ENCODE measurements at places on chromosomes 4 and X. TPM values are rescaled to one million over a fixed set of nuclear protein-coding genes. Genes with fewer than 3 reads are reported as not detected.
A peak's percentile ranks its signal among the peaks of the same experiment; 100 is the strongest.

DNA sequence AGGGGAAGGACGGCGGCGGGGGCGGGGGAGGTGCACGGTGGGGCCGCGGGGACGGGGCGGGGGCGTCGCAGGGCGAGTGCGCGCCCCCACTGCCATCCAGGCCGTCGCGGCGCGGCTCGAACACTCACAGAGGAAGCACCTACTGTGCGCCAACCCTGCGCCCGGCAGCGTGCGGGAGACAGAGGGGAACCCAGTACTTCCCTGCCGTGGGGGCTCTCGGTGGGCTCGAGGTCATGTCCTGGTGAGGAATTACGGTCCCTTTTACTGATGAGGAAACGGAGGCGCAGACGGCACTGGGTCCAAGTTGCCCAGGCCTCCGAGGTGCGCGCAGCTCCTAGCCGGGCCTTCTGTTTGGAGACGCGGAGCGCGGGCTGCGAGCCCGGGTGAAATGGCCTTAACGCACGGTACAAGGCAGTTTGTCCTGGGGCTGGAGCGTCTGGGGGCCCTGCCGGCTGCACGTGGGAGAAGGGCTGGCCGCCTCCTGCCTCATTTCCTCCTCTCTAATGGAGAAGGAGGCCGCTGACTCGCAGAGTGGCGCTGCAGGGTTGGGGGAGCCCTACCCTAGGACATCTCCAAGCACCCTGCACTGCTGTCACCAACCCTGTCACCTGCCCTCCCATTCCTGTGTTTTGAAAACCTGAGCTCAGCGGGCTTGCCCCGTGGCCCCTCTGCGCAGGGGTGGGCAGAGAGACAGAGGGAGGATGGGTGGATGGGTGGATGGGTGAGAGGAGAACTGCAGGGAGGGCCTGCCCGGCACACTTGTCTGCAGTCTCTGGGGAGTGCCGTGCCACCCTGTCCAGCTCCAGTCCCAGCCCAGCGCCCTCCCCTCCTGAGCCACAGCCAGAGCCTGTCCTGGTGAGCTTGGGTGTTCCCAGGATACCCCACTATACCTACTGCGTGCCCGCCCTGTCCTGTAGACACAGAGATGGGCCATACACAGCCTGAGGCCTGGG is 106.0 kb downstream of the ADRA2C start:
- no peaks in the 10 kb centered on the region for H3K36me3 ChIP-seq
- H3K27me3 ChIP-seq: peaks cover 86% of the 10 kb centered on the region
- DNase-seq: no peak
- H3K4me3 ChIP-seq: no peak overlapping the region
- no peak overlapping the region for H3K27ac ChIP-seq

GRCh38 chr4:4206204-4206603 is 20.5 kb downstream of the OTOP1 start:
- peaks cover 58% of the 10 kb centered on the region for H3K27me3 ChIP-seq
- H3K4me3 ChIP-seq: no peak overlapping the region
- H3K4me1 ChIP-seq: no peaks in the 10 kb centered on the region
- H3K36me3 ChIP-seq: no peaks in the 10 kb centered on the region
- no peak overlapping the region for H3K27ac ChIP-seq

DNA sequence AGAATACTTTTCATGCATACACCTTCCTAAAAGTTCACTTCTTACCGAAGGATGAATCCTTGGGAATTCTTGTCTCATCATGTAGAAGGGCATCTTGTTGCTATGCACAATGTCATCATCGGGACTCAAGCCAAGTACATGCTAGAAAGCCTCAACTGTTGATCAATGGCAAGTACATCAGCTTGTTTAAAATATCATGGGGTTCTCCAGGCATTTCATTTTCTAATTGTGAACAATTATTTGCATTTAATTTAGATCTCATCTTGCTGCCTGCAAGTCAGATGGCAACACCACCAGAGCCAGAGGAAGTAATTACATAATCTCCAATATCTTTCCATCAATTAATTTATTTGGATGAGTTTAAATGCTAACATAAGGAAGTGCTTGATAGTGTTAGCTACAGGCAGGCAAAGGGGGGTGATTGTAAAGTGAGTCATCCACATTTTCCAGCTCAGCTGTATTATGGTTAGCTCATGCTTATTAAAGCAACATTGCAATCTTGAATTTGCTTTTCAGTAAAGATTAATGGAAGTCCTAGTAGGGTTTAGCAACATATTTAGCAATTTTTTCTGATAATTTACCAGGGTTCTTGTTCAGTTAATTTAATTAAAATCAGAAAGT is 356.5 kb downstream of the CBLL2 start:
- no peaks in the 10 kb centered on the region for H3K4me1 ChIP-seq
- no peaks in the 10 kb centered on the region for H3K27me3 ChIP-seq
- no peak for DNase-seq
- H3K4me3 ChIP-seq: no peak overlapping the region
- no peak overlapping the region for H3K27ac ChIP-seq
- H3K36me3 ChIP-seq: no peaks in the 10 kb centered on the region

DNA sequence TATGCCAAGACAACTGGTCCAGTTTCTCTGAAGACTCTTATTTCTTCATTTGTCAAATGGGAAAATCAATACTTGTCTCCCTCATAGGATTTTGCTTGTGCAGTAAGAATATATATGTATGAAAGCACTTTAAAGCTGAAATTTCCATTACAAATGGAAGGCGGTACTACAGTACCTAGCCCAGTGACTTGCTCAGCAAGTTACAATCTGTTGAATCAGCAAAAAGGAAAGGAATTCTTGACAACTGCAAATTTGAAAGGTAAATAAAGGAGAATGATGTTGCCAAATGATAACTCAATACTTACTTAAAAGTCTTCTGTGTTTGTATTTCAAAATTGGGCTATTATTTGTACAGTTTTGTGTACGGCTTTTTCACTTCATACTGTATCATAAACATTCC is 71.1 kb downstream of the PKD2 start:
- peak overlapping the region; percentile 86 for H3K27ac ChIP-seq
- peaks cover 33% of the 10 kb centered on the region for H3K36me3 ChIP-seq
- H3K4me1 ChIP-seq: no peaks in the 10 kb centered on the region
- H3K4me3 ChIP-seq: no peak overlapping the region
- no peaks in the 10 kb centered on the region for H3K27me3 ChIP-seq

- H3K4me3 ChIP-seq: peak overlapping the region; percentile 71
- H3K27me3 ChIP-seq: no peaks in the 10 kb centered on the region
- no peaks in the 10 kb centered on the region for H3K36me3 ChIP-seq
Observed at GRCh38 chr4:985123-985830, 1.6 kb upstream of the IDUA start.

DNA sequence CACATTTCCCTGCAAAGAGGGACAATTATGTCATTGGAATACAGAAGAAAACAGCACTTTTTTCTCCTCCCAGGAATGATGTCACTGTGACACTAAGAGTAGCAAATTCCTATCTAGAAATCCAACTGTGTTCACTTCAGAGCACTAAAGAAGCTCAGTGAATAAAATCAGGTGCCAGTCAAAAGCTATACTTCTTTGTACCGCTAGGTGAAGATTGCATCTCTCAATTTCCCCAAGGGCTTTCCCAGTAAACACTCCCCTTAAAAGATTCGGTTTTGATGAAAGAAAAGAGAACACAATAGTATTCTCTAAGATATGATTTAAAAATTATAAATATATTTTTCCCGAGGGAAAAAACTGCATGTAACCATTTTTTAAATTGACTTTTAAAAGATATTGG is 104.7 kb upstream of the MID1 start:
- no peak overlapping the region for H3K27ac ChIP-seq
- no peak for DNase-seq
- no peaks in the 10 kb centered on the region for H3K36me3 ChIP-seq
- no peaks in the 10 kb centered on the region for H3K4me1 ChIP-seq

- H3K4me1 ChIP-seq: no peaks in the 10 kb centered on the region
- H3K36me3 ChIP-seq: no peaks in the 10 kb centered on the region
- no peak overlapping the region for H3K27ac ChIP-seq
Observed at GRCh38 chrX:50941638-50942037, 31.1 kb downstream of the BMP15 start.

DNA sequence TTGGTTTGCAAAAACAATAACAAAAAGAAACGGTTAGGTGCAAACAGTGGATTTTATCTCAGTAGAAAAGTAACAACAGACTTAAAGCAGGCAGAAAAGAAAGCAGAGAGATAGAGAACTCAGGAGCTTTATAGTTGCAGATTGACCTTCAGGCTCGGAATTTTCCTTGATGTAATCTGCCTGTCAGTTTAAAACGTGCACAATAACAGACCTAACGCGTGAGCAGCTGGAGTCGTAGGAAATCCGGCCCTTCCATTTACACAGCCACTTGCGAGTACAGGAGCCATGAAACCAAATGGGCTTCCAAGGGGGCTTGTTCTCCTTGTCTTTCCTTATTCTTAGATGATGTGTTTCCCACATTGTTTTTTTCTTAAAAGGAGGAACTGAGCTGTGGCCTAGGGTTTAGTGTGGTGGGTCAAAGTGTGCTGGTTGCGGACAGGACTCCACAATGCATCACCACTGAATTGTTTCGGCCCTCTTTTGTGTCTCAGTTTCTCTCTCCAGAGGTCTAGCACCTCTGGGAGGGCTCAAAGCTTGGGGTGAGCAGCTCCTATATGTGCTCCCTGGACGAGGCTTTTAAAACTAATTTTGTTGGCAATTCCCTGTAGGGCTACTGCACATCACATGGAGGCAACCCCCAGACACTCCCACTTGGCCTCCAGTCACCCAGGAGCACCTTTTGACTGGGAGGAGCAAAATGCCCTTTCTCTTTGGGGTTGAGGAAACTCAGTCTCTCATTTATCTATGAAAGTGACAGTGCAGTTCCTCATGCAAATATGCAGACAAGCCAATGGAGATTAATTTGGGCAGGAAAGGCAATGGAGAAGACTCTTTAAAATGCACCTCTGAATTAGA is 13.9 kb upstream of the MPP1 start:
- DNase-seq: no peak
- no peaks in the 10 kb centered on the region for H3K36me3 ChIP-seq
- no peak overlapping the region for H3K27ac ChIP-seq
- H3K4me1 ChIP-seq: no peaks in the 10 kb centered on the region
- no peaks in the 10 kb centered on the region for H3K27me3 ChIP-seq

- H3K27ac ChIP-seq: no peak overlapping the region
- H3K4me1 ChIP-seq: no peaks in the 10 kb centered on the region
- H3K36me3 ChIP-seq: peaks cover 20% of the 10 kb centered on the region
- H3K4me3 ChIP-seq: no peak overlapping the region
- DNase-seq: no peak
- no peaks in the 10 kb centered on the region for H3K27me3 ChIP-seq
Observed at GRCh38 chrX:288561-288991, 7.4 kb downstream of the PLCXD1 start.

DNA sequence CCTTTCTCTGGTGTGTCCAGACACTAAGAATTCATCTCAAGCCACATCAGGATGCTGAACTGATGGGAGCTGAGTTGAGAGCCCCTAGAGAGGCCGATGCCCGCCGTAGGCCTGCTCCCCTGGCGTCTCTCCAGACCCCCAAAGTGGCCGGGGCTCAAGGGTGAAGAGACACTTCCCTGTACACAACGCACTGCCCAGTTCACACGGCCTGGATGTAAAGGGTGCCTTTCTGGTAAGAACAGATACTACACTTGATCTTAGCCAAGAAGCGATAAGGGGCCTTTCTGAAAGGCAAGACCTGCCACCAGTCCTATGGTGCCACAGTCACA is 5.1 kb upstream of the TREX2 start:
- H3K36me3 ChIP-seq: peaks cover 4% of the 10 kb centered on the region
- H3K27ac ChIP-seq: no peak overlapping the region
- H3K4me3 ChIP-seq: no peak overlapping the region
- H3K4me1 ChIP-seq: no peaks in the 10 kb centered on the region
- no peaks in the 10 kb centered on the region for H3K27me3 ChIP-seq
- DNase-seq: no peak

GRCh38 chr4:173252024-173252935 is 81.9 kb downstream of the HMGB2 start:
- no peaks in the 10 kb centered on the region for H3K27me3 ChIP-seq
- H3K4me1 ChIP-seq: peaks cover 16% of the 10 kb centered on the region
- H3K27ac ChIP-seq: peak overlapping the region; percentile 15

- no peak overlapping the region for H3K27ac ChIP-seq
- H3K4me3 ChIP-seq: no peak overlapping the region
Observed at GRCh38 chr4:13515268-13515667, 29.0 kb downstream of the NKX3-2 start.

DNA sequence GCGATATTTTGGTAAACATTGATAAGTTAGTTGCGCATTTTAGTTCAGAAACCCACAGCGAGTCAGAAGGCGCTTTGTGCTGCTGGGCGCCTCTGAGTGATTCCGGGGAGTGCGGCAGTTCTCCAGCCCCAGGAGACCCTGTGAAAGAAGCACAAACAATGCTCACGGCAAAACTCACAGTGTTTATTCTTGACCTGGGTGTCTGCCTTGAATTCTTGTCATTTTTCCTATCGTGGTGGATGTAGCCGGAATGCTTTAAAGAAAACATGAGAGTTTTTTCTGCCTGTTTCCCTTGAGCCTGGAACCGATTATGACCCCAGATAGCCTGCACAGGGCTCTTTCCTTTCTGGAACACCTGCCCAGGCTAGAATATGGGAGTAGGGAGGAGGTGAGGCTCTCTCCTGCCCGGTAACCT is 6.7 kb downstream of the TBL1X start:
- peak overlapping the region; percentile 80 for H3K27ac ChIP-seq
- peaks cover 24% of the 10 kb centered on the region for H3K36me3 ChIP-seq
- no peak for DNase-seq
- no peaks in the 10 kb centered on the region for H3K27me3 ChIP-seq

DNA sequence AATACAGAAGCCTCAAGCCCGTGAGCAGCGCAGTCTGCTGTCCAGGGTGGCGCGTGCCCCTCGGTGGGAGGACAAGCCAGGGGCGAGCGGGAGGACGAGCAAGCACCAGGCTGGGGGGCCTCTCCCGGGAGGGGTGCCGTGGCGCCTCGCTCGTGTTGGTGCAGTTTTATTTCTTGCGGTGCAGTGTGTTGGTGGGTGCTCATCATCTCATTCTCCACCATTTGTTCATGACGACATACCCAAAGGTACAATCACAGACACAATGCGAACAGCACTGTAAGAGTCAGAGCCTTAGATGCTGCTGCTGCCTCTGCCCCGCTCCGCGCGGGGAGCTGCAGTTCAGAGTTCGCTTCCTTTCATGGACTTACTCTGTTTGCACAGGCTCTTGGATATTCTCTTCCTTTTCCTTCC is 30.3 kb downstream of the RGS12 start:
- peaks cover 24% of the 10 kb centered on the region for H3K4me1 ChIP-seq
- H3K27me3 ChIP-seq: no peaks in the 10 kb centered on the region
- peaks cover 39% of the 10 kb centered on the region for H3K36me3 ChIP-seq
- H3K27ac ChIP-seq: no peak overlapping the region
- DNase-seq: peak; percentile 57

The UCP1 gene
- total RNA-seq: 0.41 TPM

The VCX gene
- total RNA-seq: not detected

The HDX gene
- total RNA-seq: 10.7 TPM

The MAGT1 gene
- 59.5 TPM for total RNA-seq

The SLC25A14 gene
- total RNA-seq: 19.6 TPM

The MAGEA2 gene
- 0.69 TPM for total RNA-seq

The MAGEB16 gene
- total RNA-seq: not detected
